Stimulated activated CD4-positive, alpha-beta T cell treated with anti-CD3 and anti-CD28 coated beads, TNF-alpha, amount 100 ng/mL, for 24 hours (primary cell): ENCODE measurements at places on chromosomes 16 and 17.

DNA sequence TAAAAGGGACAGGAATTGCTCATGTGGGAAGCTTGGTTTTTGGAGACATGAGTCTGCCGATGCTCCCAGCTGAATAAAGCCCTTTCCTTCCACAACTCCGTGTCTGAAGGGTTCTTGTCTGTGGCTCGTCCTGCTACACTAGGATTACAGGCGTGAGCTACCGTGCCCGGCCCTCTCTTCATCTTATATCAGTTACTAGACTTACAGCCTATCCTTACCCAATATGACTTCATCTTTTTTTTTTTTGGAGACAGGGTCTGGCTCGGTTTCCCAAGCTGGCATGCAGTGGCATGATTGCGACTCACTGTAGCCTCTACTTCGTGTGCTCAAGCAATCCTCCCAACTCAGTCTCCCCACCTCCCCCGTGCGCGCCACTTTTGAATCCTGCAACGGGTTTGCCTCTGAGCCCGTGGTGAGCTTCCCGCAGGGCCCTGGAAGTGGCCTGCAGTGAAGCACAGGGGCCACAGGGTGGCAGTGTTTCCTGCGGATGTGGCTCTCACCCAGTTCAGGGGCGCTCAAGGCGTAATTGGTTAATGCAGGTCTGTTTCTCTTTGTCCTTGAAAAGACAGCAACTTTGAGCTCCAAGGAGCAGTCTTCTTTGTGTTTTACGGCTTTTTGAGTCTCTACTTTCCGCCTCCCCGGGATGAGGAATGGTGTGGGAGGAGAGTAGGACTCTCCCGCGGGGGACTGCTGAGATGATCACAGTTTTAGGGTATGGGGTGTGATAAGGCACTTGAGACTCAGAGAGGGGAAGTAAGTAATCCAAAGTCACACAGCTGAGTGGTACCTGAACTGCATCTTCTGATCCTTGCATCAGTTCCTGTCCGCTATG lies 22.7 kb upstream of the GPRC5B start:
- peak; percentile 58 for DNase-seq

DNA sequence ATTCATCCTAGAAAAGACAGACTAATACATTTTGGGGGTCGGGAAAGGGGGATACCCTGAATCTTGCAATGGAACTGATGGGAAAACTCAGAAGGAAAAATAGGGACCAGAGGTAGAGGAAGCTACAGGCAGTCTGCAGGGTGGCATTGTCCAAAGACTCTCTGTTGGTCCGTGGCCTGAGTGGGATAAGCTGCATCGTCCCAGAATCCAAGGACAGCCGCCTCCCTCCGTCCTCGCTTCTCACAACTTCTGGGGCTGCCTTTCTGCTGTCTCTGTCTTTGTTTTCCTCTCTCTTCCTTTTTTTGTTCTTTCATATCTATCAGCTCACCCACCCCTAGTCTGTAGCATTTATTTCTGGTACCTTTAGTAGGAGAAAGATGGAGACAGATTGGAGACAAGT lies 1052.6 kb upstream of the RBFOX1 start:
- DNase-seq: no peak

DNA sequence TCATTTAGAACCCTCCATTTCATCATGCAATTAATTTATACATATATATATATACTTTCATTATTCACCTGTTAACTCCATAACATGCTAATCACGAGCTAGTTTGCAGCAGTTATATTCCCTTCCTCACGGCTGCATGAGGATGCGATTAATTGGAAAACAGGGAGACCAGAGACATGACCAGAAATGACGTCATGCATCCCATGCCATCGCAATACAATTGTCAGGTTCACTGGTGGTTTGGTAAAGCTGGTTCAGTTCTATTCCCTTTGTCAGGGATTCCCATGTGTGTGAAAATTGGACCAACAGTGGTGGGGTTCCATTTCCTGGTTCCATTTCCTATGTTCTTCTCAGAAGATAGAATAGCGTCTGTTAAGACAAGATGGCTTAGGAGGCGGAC lies 440.4 kb upstream of the ERCC4 start:
- no peak for DNase-seq

DNA sequence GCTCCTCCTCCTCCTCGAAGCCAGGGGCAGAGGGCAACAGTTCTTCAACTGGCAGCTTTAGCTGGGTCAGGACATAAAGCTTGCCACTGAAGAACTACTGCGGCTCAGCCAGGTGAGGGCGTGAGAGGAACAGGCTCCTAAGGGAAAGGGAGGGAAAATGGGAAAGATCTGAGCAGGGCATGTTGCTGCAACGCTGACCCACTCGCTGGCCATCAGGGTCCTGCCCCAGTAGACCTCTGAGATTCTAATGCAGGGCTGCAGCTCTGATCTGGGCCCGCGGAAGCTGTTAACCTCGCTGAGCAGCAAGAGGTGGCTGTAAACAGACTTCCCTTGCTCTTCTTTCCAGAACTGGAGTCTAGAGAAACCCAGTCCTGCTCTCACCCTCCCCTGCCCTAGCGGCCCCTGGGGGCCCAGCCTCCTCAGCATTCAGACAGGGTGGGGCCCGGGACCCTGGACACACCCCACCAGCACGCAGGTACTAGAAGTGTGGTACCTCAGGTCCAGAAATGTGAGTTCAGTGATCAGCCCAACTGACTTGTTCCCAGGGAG lies 3.8 kb upstream of the TLCD2 start:
- DNase-seq: no peak

DNA sequence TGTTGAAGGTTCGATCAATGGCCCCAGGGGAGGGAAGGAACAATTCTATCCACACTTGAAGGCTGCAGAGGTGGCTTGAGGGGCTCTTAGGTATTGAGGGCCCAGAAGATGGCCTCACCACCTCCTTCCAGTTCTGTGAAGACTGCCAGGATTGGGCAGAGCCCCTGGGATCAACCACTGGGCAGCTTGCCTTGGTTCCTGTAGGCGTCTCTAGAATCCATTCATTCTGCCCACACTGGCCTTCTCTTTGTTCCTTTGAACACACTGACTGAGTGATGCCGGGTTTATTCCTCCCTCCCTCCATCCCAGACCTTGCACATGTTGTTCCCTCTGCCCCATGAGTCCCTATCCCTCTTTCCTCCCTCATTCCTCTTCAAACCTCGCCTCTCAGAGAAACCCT lies 50.5 kb downstream of the SYT17 start:
- no peak for DNase-seq

- DNase-seq: no peak
These were observed 13.2 kb upstream of the MPRIP start for GRCh38 chr17:17028878-17029535.

DNA sequence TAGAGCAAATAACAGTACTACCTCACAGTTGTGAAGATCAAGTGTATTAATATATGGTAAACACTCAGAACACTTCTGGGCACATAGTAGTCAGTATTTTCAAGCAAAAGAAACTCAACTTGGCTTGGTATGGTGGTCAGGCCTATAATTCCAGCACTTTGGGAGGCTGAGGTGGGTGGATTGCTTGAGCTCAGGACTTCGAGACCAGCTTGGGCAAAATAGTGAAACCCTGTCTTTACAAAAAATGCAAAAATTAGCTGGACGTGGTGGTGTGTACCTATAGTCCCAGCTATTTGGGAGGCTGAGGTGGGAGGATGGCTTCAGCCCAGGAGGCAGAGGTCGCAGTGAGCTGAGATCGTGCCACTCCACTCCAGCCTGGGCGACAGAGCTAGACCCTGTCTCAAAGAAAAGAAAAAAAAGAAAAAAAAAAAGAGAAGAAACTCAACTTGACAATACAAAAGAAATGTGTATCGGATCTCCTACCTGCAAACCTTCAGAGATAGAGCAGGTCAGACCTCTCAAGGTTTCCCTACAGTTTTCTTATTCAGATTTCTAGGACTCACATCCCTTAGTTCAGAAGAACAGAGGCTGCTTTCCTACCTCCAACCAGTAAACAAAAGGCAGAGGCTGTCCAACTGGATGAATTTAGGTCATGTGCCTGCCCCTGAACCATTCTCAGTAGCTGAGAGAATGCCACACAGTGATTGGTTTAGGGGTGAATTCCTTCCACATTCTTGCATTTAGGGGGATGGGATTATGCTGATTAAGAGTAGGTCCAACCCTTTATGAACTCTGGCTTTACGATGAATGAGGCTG lies 1.7 kb upstream of the KPNA2 start:
- DNase-seq: no peak

GRCh38 chr16:75570396-75571065 lies 4.4 kb downstream of the GABARAPL2 start:
- no peak for DNase-seq

- DNase-seq: no peak
These were observed 85.2 kb downstream of the KSR1 start for GRCh38 chr17:27541301-27542023.

DNA sequence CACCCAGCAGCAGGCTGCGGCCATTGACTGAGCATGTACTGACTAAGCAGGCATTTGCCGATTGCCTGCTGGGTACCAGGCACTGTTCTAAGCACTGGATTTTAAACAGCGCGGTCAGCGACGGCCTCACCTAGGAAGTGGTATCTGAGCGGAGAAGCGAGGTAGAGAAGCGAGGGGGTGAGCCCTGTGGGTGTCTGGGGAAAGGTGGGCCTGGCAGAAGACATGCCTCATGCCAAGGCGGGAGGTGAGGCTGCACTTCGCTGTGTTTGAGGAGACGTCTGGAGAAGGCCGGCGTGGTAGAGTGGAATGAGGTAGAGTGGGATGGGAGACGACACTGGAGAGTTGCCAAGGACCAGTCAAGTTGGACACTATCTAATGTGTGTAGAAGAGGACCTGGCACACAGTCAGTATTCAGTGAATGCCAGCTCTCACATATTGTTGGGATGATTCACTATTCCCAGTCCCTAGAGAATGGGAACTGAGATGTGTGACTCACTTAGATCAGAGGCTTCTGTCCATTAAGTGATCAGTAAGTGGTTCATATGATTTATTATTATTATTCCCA lies 14.4 kb downstream of the SYCE1L start:
- DNase-seq: no peak

GRCh38 chr17:20089756-20090547 lies 80.8 kb downstream of the SPECC1 start:
- no peak for DNase-seq

- DNase-seq: no peak
These were observed 4.6 kb upstream of the HOXB4 start for GRCh38 chr17:48582750-48583069.

DNA sequence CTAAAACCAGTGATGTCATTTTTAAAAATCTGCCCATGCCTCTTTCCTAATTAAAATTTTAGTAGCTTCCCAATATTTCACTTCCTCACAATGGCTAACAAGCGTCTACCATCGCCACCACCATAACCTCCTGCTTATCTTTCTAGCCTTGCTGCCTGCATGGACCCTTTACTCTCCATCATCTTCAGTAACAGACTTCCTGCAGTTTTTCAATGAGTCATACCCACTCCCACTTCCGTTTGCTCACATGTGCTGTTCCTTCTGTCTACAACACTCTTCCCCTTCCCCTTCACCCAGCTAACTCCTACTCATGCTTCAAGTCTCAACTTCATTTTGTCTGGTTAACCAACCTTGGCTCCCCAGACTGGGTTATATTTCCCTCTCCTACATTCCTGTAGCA lies 12.8 kb upstream of the SKAP1 start:
- no peak for DNase-seq

- no peak for DNase-seq
These were observed 17.5 kb downstream of the ACSF2 start for GRCh38 chr17:50443505-50443974.

- DNase-seq: no peak
These were observed 696.7 kb downstream of the MAF start for GRCh38 chr16:78903843-78904242.

DNA sequence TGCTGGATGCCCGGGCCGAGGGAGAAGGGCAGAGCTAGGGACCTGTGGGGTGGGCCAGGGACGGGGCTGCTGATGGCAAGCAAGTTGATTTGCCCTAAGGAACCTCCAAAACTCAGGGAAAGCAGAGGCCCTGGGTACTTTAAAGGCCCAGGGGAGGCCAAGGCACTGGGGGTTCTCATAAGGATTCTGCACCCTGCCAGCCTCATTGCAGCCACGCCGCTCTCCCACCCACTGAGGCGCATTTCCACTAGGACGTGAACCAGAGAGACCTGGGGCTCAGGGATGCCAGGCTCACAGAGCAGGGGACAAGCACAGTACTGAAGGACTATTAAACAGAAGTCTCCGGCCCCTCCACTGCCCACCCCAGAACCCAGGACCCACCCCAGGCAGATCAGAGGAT lies 39.4 kb upstream of the RBFOX3 start:
- no peak for DNase-seq

DNA sequence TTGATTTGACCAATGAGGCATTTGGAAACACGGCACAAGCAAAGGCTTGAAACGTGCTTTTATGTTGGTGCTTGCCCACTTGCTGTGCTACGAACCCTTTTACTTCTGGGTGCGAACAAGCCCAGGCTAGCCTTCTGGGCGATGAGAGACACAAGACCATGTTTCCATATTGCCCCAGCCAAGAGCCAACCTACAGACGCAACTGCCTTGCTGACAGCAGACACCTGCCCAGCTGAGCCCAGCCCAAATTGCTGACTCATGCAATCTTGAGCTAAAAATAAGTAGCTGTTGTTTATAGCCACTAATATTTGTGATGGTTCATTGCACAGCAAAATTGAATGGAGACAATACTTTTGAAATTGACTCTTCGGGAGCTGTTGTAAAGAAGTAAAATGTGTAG lies 464.5 kb downstream of the WWOX start:
- DNase-seq: no peak

DNA sequence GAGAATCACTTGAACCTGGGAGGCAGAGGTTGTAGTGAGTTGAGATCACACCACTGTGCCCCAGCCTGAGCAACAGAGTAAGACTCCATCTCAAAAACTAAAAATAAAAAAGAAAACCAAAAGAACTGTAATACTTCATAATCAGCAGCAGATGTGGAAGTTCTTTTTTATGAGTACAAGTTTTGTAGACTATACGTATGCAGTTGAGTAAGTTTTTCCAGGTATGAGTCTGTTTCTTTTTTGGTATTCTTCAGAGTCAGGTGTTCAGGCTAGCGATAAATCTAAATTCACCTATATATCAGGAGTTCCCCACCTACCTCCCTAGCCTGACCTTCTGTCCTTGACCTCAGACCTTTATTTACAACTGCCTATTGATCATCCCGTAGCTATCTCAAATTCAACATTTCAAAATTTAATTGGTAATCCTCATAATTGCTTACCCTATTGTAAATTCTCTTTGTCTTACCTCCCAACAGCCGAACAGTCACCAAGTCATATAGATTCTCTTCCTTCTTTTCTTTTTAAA lies 10.7 kb downstream of the DCTN5 start:
- no peak for DNase-seq
